ENCODE measurements at places on chromosomes 12 and 14.

DNA sequence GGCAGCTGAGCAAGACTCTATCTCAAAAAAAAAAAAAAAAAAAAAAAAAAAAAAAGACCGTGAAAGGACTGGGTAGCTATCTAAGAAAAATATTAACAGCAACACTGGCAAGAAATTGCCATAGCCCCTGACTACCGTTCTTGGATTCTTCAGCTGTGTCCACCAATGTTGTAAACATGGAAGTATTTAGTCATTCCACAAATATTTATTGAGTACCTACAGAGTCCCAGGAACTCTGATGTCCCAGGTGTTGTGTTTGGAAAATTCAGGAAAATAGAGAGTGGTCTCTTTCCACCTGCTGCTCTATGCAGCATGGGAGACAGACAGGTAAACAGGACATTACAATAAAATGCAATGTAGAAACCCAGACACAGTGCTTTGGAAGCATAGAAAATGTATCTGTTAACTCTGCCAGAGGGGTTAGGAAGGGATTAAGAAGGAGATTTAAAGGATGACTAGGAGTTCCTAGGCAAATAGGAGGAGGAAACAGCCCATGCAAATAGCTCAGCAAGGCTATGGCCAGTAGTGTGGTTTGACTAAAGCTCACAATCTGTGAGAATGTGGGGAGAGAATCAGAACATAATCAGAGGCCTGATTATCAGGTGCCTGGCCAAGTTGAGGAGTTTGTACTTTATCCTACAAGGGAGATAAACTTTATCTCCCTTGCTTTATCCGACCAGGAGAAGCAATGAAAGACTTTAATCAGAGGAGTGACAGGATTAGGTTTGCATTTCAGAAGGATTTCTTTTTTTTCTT lies 2.1 kb upstream of the DLST start:
- no peak for DNase-seq

DNA sequence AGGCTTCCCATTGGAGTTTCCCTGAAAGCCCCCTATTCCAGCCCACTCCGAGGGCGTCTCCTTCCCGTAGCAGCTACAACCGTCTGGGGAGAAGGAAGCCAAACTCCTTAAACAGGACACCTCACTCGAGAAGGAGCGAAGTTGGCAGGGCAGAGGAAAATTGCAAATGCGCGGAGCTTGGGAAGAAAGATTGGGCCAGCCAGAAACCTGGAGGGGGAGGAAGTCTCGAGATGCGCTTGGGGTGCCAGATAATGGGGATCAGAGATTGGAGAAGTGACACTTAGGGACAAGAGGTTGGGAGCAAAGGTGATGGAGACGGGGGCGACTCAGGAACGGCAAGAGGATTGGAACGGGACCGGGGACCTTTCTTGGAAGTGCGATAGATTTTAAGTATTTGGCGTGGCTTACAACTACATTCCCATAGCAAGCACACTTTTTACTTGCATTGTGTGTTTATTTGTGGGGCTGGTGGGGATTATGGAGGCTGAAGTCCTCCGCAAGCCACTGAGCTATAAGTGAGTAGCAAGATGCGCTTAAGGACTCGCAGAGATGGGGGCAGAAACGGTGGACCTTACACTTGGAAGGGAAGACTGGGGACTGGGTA lies 926 bp downstream of the HRK start:
- DNase-seq, result no peak

DNA sequence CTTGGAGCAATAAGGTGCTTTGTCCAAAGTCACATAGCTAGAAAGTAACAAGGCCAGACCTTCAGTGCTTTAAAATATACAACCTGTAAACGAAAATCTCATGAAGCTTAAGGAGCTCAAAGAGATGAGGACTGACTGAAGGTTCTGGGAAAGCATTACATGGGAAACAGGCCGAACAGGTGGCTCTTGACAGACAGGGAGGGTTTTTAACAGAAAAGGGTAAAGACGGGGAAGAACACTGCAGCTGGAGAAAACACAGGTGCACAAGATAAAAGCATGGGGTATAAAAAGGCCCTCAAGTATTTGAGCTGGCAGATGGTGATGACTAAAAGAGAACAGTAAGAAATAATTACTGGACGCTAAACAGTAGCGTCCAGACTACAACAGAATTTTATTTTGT lies 257.2 kb downstream of the NELL2 start:
- DNase-seq, result no peak

DNA sequence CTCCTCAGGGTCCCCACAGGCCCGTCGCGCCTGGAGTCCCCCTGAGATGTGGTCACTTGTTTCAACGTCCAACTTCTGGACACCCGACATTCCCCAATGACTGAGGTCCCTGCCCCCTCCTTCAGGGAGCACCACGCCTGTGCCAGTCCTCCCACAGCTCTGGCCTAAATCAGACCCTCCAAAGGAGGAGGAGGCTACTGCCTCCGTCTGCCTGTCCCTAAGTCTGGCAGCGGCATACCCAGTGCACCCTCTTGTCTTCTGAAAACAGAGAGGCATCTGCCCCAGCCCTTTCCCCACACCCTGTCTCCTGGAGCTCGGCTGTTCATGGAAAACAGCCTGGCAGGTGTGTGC lies 46.2 kb downstream of the TESC start:
- no peak for DNase-seq

- no peak for DNase-seq
Observed at GRCh38 chr14:68820119-68820518, 27.3 kb upstream of the ZFP36L1 start.

DNA sequence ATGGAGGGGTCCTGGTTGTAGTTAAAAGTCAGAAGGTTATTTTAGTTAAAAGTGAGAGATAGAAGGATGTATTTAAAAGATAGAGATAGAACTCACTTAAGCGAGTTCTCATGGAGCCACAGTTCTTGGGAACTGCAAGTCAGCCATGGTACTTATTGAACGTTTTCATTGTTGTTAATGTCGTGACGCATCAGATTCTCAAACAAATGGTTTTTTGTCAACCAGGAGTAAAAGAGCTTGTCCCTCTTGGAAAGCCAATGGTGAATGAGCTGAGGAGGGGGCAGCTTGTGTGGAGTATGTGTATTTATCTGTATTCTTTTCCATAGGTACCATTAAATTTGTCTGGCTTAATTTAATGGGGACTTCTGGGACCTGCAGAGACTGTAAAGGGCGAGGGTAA lies 68.6 kb downstream of the FIGNL2 start:
- DNase-seq, result no peak

GRCh38 chr12:54126029-54126695 lies 62.6 kb downstream of the SMUG1 start:
- DNase-seq, result no peak

DNA sequence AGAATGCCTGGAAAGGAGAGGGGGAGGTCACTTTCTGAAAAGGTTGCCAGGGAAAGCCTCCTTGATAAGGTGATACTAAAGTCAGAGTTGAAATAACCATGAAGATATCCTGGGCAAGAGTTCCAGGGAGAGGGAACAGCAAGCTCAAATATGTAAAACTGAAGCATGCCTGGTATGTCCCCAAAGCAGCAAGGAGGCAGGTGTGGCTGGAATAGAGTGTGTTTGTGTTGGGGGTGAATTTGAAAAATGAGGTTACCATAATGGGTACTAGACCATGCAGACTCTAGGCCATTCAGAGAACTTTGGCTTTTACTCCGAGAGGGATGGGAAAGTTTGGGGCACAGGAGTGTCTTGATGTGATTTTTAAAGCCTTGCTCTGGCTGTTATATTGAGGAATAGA lies 66.7 kb upstream of the PTCSC3 start:
- DNase-seq, result no peak

GRCh38 chr12:24069532-24070395 lies 120.3 kb upstream of the SOX5 start:
- DNase-seq, result no peak

DNA sequence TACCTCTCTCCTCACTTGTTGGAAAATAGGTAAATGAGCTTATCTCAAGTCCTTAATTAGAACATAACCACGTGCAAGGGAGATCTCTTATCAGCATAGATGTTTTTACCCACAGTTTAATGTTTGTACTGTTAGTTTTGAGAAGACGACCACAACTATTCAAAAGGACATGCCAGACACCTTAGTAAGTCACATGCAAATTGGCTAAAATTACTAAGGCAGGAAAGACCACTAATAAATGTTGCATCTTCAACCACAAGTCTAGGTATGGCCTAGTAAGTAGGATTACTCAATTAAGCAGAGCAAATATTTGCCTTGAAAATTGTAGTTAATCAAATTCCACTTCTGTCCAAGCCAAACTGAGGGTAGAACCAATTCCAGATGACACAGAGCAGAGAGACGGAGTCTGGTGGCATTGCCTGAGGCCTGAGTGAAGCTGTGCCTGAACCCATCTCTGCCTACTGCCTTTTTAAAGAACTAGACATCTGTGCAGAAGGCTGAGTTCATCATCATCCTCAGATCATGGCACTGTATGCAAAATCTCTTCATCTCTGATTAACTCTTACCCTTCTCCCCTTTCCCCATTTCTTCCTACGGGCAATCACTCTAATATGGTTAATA lies 29.7 kb upstream of the CHST11 start:
- peak; percentile 53 for DNase-seq

- peak; percentile 85 for DNase-seq
Observed at GRCh38 chr12:116982791-116983411, 72.2 kb downstream of the FBXW8 start.

GRCh38 chr14:64734990-64735389 lies 30.8 kb downstream of the PLEKHG3 start:
- no peak for DNase-seq

DNA sequence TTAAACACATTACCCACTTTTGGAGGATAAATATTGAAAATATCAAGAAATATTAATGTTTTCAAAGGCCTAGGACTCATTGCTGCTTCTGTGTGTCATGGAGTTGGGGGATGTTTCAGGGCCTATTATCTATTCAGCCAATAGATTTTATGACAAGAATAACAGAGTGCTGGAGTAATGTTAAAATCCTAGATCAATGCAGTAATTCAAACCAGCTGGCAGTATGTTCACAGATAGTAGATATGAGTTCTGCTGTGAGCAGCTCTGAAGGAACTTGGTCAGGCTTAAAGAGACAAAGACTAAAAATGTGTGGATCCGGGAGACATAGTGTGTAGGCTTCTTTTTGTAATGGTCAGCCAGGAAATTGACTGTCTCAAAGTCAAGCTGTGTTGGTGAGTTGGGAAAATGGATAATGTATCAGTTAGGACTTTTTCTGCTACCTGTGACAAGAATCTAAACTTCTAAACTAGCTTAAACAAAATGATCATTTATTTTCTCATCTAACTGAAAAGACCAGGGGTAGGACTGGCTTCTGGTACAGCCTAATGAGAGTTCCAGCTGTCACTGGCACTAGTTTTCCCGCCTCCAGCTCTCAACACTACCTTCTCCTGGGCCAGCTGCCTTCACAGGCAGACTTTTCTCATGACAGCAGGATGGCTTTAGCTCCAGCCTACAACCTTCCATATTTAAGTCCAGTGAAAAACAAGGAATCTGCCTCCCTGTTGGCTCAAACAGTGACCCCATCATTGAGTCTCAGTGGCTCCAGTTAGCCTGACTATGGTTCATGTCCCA lies 16.3 kb upstream of the POLR3B start:
- peak; percentile 15 for DNase-seq

DNA sequence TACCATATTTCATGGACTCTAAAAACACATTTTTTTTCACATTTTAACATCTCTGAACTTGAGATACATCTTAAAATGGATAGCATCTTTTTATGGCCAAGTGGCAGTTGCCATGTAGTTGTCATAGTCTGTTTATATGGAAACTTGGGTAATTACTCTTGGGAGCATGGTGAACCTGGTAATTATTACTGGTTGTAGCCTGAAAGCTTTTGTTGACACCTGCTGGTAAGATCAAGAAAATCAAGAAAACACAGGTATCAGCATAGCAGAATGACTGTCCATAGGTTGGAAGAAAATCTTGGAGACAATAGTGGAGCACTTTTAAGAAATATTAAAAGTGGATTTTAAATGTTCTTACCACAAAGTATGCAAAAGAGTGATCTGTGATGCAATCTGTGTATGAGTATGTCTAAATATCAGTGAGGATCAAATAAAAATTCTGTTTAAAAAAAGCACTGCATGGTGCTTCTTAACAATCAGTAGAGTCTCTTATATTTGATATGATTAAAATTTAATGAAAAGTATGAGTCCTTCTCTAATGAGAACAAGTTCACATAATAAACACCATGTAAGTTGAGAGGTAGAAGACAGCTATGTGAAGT lies 44.2 kb downstream of the TTC8 start:
- DNase-seq, result peak; percentile 12

GRCh38 chr12:39364196-39364595 lies 78.7 kb downstream of the KIF21A start:
- no peak for DNase-seq

DNA sequence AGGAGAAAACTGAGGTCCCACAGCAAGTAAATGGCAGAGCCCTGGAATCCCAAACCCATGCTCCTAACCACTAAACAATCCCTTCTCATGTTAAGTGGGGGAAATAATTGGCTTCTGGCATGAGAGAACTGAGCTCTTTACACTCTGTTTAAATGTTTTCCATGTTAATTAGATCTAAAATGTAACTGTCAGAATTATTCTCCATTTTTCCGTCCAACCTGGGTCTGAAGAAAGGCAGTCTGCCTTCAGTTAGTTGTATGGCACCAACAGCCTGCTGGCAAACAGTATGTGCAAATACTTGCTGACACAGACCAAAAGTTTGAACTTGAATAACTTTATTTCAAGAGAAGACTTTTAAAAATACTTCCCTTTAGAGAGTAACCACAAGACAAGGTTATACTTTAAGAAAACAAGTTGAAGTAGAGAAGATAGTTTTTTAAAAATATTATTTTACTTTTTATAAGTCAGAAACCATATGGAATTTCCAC lies 59.7 kb downstream of the E2F7 start:
- no peak for DNase-seq

DNA sequence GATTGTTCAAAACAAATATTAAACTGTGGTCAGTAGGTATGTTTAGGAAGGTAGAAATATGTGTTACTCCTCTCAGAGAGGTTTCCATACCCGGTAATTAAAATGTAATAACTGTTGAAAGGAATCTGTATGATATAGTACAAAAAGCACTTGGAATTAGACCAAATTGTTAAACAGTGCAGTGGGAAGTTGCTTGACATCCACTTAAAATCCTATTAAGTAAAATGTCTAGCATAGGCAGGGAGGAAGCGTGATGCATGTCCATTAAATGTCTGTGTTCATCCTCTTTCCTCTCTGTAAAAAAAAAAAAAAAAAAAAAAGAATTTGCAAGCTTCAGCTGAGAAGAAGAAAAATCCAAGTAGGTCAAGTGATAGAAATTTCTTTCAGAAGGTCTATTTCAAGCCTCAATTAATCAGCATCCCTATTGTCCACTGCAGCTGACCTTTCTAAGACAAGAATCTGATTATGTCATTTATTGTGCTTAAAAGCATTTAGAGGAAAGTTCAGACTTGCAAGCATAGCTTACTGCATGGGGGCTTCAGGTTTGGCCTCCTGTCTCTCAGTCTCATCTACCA lies 265.6 kb upstream of the RGS6 start:
- DNase-seq, result no peak
